Activated effector memory CD4-positive, alpha-beta T cell treated with Interleukin-2 at 50 U/mL for 16 hours (primary cell): ENCODE measurements at places on chromosomes 2 and 18.

GRCh38 chr2:126725580-126725979 lies 69.6 kb downstream of the GYPC start:
- no peak for DNase-seq

DNA sequence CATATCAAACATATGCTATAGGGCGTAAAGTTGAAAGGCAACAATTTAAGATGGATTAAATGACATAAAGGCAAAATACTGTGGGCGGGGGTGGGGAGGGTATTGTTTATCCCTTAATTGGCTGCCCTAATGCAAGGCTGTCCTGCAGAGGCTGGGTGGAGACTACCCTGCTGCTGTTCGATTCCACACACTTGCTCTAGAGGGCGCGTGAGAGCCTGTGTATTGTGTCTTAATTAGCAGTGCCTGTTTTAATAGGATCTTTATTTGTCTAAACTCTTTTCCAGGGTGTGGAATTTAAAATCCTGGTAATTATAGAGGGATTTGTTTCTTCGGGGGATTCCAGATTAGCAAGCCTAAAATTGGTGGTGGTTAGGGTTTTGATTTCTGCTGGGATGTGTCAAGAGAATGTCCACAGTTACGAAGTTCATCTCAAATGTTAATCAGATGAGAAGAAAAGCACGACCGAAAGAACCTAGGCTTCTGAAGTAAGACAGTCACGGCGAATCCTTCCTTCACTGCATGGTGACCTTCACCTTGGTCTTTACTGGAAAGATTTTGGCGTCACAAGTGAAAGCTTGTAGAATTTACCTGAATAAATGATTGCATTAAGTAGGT lies 103.5 kb upstream of the MAP3K20 start:
- no peak for DNase-seq

DNA sequence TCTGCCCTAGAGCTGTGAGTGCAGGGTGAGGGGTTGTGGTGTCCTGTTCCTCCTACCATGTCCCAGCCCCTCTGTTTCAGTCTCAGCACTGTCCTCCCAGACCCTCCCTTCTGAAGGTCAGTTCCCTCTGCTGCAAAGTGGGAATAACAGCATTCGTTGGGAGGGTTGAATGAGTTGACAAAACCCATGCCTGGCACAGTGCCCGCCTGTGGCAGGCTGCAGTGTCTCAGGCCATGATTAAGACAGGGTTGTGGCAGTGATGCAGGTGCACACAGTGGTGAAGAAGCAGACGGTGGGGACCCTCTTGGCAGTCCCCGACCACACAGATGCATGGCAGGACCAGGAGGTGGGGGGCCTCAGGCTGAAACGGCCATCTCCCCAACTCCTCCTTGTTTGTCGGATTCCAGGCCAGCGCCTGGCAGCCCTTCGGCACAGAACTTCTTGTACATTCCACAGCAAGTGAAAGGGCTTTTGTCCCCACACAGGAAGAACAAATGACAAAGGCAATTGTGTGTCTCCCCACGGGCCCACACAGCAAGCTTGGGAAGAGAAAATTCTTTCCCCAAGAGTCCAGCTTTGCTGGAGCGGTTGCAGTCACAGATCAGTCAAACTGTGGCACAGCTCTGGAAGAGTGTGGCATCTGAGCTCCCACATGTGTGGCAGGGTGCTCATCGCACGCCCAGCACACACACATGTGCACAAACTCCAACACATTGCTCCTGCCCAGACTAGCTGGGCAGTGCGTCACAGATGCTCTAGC lies 92.0 kb upstream of the MSH2 start:
- no peak for DNase-seq

DNA sequence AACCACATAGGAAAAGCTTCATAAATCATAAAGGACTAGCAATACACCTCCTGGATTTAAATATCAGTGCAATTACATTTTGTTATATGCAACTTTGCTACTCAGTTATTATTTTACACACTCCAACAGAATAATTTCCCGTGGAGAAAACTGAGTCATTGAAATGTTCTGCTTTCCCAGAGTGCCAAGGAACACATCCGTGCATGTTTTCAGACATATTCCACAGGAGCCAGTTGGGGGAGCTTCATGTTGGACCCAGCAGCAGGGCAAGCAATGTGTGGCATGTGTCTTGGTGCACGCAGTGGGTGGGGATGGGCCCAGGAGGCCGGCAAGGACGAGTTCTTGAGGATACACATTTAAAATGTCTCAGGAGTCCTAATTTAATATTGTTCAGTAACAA lies 14.4 kb upstream of the SMIM21 start:
- no peak for DNase-seq

DNA sequence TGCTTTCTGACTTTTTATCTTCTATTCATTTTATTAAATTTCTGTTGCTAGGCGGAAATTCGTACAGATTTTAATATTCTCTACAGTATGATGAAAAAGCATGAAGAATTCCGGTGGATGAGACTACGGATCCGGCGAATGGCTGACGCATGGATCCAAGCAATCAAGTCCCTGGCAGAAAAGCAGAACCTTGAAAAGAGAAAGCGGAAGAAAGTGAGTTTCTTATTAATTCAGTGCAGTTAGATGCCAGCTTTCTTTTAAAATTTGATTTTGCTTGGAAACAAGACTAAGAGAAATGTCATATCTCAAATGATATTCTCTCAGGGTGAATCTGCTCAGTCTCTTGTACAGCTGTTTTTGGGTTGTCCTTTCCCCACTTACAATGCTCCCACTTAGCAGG lies 84.3 kb downstream of the MGAT5 start:
- DNase-seq = no peak

- no peak for DNase-seq
Measured at GRCh38 chr2:11870064-11870463, 123.6 kb downstream of the LPIN1 start.

DNA sequence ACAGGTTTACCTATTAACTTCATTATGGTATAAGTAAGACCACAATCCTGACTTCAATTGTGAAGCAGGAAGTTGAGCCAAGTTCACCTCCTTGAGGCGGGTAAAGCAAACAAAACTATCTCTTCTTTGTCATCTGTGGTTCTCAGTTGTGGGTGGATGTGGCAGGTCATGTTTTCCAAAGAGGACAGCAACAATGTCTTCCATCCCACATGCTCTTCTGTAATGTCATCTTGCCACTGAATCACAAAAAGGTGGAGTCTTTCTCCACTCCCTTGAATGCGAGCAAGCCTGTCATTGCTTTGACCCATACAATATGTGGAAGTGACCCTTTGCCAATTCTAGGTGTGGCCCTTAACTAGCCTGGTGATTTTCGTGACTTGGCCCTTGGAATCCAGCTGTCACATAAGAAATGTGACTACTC lies 98.7 kb downstream of the GRB14 start:
- DNase-seq = no peak

GRCh38 chr2:102304711-102305611 lies 6.4 kb upstream of the IL1RL1 start:
- DNase-seq = no peak

GRCh38 chr2:200587007-200587616 lies 1.3 kb downstream of the AOX1 start:
- no peak for DNase-seq

- no peak for DNase-seq
Measured at GRCh38 chr2:77296791-77297190, 225.4 kb downstream of the LRRTM4 start.

- DNase-seq = peak; percentile 15
Measured at GRCh38 chr2:200702646-200703118, 109.0 kb upstream of the BZW1 start.

DNA sequence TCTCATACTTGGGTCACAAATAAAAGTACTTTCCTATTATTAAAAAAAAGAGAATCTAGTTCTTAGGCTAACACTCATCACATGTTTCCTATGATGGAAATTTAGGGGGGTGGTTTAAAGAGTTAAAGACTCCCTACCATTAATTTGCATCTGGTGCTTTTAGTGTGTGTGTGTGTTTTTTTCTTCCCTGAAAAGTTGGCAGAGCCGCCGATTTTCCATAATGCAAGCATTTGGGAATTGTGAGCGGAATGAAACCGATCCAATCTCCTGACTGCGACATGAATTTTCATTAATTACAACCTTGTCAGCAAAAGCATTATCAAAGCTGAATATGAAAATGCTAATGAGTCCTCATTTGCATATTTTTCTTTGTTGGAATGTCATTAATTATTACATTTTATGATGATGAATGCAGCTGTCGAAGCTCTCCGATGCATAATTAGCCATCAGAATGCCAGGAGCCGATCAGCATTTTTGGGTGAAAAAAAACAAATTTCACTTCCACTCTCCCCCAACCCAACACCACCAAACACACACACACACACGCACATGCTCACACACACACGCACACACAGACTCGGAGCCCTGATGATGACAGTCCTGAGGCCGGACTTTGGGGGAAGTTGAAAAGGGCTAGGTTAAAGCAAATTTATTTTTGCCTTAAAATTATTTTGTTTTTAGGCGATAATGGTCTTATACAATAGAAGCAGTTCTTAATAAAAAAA lies 165.4 kb downstream of the TCF4 start:
- no peak for DNase-seq

DNA sequence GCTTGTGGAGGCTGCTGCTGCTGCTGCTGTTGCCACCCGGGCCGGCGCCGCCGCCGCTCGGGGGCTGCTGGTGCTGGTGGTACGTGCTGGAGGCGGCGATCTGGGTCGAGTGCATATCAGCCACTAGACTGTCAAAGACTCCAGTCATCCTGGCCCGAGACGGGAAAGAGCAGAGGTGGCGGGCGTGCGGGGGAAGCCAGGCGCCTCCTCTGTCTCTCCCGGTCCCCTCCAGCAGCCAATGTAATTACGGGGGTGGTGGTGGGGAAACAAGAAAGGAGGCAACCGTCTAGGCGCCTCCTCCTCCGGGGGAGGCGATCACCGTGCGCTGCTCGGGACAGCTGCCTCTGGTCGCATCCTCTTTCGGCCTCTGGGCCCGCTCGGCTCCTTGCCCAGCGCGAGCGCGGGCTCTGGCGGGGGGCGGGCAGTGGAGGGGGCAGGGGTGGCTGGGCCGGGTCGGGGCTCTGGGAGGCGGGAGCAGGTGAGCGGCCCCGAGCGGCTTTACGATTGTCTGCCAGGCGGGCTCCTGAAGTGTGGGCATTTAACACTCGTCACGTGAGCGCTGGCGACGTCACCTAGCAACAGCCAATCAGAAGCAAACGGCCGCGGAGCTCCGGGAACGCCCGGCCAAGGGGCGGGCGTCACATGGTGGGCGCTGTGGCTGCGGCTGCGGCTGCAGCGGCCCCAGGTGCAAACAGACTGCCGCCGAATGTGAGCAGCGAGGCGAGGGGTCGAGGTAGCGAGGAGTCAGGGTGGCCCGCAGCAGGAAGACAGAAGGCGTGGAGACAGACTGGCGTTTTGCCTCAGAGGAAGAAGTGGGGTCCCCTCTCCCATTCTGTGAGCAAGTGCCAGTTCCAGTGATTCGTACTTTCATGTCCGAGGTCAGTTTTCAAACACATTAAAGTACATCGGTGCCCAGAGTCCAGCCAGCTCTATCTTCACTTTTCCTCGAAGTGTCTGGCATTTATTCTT lies at the start of gene DLX2:
TSS of gene DLX2 (minus strand) at position 510 of the 969 bp plus-strand sequence. CDS start at position 148, 362 bp downstream.
- no peak for DNase-seq

GRCh38 chr2:16039055-16039454 lies 98.7 kb downstream of the MYCN start:
- DNase-seq = no peak

GRCh38 chr18:28510210-28510609 lies 333.3 kb upstream of the CDH2 start:
- DNase-seq = no peak

- DNase-seq = no peak
Measured at GRCh38 chr2:240234503-240234951, 94.1 kb upstream of the OTOS start.

DNA sequence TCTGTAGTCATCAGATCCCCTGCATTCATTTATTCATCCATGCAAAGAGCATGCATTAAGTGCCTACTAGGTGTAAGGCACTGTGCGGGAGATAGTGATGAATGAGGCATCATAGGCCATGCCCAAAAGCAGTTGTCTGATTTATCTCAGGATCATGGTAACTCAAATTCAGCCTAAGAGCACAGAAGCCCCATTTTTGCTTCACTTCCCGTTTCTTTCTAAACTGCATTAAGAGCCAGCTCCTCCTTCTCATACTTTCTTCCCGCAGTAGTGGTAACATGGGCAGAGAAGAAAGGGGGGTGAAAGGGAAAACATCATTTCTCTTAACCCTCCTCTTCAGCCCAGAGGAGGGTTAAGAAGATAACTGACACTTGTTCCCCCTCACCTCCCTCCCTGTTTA lies 2.9 kb downstream of the GPR45 start:
- DNase-seq = no peak

DNA sequence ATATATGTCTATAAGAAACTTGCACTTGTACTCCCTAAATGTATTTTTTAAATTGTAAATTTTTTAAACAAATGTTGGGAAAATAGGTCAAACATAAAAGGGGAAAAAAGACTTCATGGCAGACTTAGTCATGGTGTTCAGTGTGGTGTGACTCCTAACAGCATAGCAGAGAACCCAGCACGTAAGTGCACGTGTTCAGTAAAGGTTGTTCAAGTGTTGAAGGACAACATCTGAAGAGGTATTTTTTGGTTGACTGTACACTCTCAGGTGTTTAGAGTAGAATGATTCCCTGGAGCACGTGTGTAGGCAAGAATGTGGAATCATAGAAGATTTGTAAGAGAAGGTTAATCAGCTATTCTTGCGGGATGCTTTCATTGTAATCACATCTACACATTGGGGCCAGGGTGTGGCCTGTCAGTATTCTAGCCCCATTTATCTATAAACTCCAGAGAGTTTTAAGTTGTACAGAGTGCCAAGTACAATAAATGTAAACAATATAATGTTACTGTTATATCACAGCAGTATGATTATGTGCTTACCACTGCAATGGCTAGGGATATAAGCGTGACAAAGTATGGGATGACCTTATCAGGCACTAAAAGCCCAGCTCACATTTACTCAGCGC lies 106.8 kb downstream of the CRIM1 start:
- no peak for DNase-seq

DNA sequence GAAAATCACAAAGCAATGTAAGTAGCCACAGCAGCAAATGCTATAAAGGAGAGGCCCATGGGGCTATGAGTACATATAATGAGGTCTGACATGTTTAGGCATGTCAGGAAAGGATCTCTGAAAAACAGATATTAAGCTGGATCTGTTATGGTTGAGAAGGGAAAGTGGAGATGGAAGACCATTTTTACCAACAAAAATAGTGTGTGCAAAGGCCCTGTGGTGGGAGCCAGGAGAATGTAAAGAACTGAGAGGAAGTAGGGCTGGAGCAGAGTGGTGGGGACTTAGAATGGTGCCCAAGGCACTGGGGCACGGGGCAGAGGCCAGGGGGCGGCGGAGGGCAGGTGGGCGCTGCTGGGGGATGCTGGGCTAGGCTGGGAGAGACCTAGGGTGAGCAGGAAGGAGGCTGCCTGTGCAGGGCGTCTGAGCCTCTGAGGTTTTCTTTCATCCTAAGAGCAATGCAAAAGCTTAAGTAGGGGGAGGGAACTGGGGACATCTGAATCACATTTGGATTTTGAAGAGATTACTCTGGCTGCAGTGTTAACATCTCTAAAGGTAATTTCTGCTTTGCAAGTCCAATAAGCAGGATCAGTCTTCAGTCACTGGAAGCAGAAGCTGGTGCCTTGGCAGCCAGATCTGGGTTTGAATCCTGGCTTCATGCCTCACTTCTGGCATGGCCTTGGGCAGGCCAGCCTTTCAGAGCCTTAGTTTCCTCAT lies 4.9 kb upstream of the AGFG1 start:
- no peak for DNase-seq
